ENCODE measurements at places on chromosomes 6 and 20. TPM values are rescaled to one million over a fixed set of nuclear protein-coding genes. Genes with fewer than 3 reads are reported as not detected.
A peak's percentile ranks its signal among the peaks of the same experiment; 100 is the strongest.

GRCh38 chr6:157184202-157185015 lies 138.9 kb downstream of the TMEM242 start:
- H3K27ac ChIP-seq: peak overlapping the region; percentile 64
- H3K4me1 ChIP-seq: peaks cover 25% of the 10 kb centered on the region
- H3K36me3 ChIP-seq: peaks cover 16% of the 10 kb centered on the region
- no peak overlapping the region for H3K4me3 ChIP-seq
- peak; percentile 37 for DNase-seq

The SUMO4 gene
- total RNA-seq: 11.6 TPM

The CLDN20 gene
- total RNA-seq: 0.29 TPM

The MEI4 gene
- total RNA-seq: not detected

The POPDC3 gene
- total RNA-seq: not detected

The ANKRD66 gene
- not detected for total RNA-seq

- H3K27me3 ChIP-seq: no peaks in the 10 kb centered on the region
- no peaks in the 10 kb centered on the region for H3K36me3 ChIP-seq
- DNase-seq: no peak
Observed at GRCh38 chr6:50270415-50270814, 220.7 kb upstream of the DEFB112 start.

- H3K4me3 ChIP-seq: no peak overlapping the region
- no peaks in the 10 kb centered on the region for H3K36me3 ChIP-seq
- DNase-seq: no peak
- no peaks in the 10 kb centered on the region for H3K4me1 ChIP-seq
- H3K27ac ChIP-seq: no peak overlapping the region
Observed at GRCh38 chr6:79570129-79571029, 33.1 kb upstream of the LCA5 start.

GRCh38 chr6:48403587-48403986 lies 292.6 kb upstream of the PTCHD4 start:
- H3K4me3 ChIP-seq: no peak overlapping the region
- no peaks in the 10 kb centered on the region for H3K4me1 ChIP-seq
- H3K27ac ChIP-seq: no peak overlapping the region
- H3K36me3 ChIP-seq: no peaks in the 10 kb centered on the region

The TTK gene
- 22.4 TPM for total RNA-seq

DNA sequence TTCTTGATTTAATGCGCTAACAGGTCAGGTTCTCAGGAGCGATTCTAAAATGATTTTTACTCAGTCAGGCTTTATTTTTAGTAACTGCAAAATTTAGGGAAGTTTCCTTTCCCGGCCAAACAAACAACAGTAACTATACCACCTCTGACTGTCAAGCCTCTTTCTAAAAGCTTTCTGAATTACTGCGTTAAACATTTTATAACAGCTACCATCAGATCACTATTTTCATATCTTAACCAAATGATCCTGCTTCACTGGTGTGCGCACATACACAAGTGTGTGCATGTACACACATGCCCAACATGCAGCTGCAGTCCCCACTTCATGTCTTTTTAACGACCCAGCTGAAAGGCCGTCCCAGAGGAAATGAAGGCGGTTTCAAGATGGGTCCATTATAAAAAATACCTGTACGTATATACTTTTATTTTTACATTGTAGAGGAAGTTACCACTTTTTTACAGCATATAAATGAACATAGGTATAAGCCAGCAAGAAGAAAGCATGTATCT lies 25.0 kb downstream of the TMEM242 start:
- peaks cover 7% of the 10 kb centered on the region for H3K4me1 ChIP-seq
- H3K36me3 ChIP-seq: peaks cover 5% of the 10 kb centered on the region
- no peak for DNase-seq
- H3K4me3 ChIP-seq: no peak overlapping the region
- H3K27me3 ChIP-seq: no peaks in the 10 kb centered on the region
- H3K27ac ChIP-seq: no peak overlapping the region

GRCh38 chr6:77686931-77687330 lies 34.1 kb downstream of the MEI4 start:
- H3K27ac ChIP-seq: no peak overlapping the region
- no peaks in the 10 kb centered on the region for H3K4me1 ChIP-seq
- no peaks in the 10 kb centered on the region for H3K27me3 ChIP-seq
- no peaks in the 10 kb centered on the region for H3K36me3 ChIP-seq
- H3K4me3 ChIP-seq: no peak overlapping the region

DNA sequence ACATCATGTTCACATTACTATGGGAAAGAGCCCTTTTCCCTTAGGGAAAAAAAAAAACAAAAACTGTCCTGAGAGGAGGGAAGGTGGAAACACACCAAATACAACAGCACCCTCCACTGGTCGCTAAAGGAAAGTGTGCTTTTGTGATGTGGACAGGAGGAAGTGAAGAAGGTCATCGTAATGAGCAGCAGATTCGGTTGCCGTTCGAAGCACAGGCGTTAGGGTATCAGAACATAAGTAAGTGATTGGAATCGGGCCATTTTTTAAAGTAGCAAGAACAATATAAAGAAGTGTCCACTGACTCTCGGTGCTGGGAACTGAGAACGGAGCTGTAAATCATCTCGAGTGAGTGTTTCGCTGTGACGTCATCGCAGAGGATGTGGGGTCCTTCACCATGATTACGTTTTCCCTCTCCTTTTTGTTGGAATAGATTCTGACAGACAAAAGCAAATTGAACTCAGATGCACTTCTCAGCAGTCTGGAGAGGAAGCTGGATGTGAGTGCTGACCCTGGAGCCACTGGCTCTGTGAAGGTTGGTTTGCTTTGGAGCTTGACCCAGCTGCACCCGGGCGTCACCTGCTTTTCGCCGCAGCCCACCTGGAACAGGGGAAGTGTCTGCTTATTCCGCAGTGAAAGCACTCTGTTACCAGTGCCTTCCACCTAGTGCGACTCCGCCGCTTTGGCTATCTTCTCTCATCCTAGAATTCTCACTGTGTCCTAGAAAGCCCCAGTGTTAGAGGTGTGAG lies 203.6 kb upstream of the GMDS start:
- H3K4me1 ChIP-seq: peaks cover 8% of the 10 kb centered on the region
- H3K27ac ChIP-seq: no peak overlapping the region
- H3K36me3 ChIP-seq: no peaks in the 10 kb centered on the region
- no peak for DNase-seq
- peaks cover 11% of the 10 kb centered on the region for H3K27me3 ChIP-seq

The COL21A1 gene
- not detected for total RNA-seq

DNA sequence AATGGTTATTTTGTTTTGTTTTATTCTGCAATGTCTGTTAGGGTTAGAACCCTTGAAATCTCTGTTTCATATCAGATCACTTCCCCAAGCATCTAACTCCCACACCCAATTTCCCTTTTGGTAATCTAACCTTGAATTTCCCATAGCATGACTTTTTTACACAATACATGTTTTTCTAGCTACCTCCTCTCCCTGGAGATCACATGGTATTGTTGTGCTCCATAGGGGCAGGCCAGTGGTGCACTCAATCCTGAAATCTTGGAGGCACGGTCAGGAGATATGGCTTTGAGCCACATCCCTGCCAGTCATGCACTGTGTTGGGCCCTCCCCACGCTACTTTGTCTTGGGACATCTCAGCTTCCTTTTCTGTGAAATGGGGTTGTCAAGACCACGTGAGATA lies 36.7 kb upstream of the NNAT start:
- DNase-seq: no peak
- no peaks in the 10 kb centered on the region for H3K4me1 ChIP-seq
- no peak overlapping the region for H3K4me3 ChIP-seq
- H3K27me3 ChIP-seq: peaks cover 16% of the 10 kb centered on the region

DNA sequence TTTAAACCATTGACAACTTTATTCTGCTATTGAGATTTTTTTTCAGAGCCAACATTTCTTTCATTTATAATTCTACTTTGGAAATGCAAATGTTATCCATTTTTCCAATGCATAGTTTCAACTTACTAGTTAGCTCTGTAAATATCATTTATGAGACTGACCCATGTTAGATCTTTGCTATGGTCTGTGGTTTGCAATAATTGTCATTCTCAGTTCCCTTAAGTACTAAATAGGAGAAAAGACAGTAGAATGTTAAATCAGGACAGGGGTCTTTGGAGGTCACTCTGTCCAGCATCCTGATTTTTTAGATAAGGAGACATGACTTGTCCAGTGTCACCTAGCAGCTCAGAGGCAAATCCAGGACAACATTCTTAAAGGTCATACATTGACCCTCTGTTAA lies 522.2 kb upstream of the FLRT3 start:
- no peak overlapping the region for H3K4me3 ChIP-seq
- H3K27ac ChIP-seq: no peak overlapping the region
- no peaks in the 10 kb centered on the region for H3K36me3 ChIP-seq
- no peaks in the 10 kb centered on the region for H3K4me1 ChIP-seq
- no peak for DNase-seq

DNA sequence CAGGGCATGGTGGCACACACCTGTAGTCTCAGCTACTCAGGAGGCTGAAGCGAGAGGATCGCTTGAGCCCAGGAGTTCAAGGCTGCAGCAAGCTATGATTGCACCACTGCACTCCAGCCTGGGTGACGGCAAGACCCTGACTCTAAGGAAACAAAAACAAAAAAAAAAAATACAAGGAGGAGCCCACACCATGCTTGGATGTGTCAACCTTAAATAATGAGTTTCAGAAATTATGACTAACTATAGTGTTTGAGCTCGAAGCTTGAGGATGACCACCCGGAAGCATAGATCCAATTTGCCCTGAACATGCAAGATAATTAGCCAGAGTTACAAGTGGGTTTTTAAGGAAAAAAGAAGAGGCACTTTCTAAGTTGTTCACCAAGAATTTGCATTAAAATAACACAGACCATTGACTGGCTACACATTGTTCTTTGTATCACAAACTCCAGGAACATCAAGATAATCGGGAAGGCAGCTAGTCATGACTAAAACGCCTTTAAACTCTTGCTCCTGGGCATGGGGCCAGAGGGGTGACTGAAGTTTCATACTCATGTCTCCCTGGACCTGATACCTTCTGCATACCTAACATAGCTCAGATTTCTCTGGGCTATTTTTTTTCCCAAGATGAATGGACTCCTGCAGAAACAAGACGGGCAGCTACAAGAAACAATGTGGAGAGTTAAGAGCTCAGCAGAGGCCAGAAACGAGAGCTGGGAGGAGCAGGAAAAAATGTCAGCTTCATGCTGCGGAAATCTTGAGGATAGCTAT lies 289.6 kb downstream of the PREX1 start:
- no peak overlapping the region for H3K4me3 ChIP-seq
- DNase-seq: no peak
- no peak overlapping the region for H3K27ac ChIP-seq

DNA sequence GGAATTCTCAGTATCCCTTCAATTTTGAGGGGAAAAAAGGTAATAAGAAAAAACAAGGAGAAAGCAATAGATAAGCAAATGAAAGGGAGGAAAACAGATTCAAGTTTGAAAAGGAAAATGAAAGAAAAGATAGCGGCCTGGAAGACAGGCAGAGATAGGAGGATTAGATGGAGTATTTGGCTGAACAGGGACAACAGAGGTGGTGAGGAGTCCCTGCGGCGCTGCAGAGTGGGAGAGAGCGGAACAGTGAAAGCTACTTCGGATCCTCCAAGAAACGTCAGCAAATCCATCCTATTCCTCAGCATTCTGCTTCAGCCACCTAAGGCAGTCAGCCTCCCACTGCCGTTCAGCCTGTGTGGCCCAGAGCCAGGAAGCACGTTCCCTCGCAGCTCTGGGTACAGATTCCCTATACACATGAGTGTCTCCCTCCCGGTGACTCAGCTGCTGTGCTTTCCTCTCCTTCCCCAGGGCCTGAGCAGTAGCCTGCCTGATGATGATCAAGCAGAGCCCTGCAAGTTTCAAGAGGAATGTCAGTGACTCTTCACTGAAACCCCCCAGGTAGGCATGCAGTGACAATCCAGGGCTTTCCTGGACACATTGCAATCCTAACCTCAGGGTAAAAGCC lies 43.4 kb upstream of the CDYL start:
- H3K4me1 ChIP-seq: peaks cover under 1% of the 10 kb centered on the region
- H3K4me3 ChIP-seq: no peak overlapping the region
- H3K36me3 ChIP-seq: no peaks in the 10 kb centered on the region
- DNase-seq: no peak
- H3K27ac ChIP-seq: no peak overlapping the region
- H3K27me3 ChIP-seq: peaks cover 6% of the 10 kb centered on the region

GRCh38 chr20:35145141-35145564 lies 2.0 kb downstream of the EDEM2 start:
- peak overlapping the region; percentile 1 for H3K27ac ChIP-seq
- peaks cover 29% of the 10 kb centered on the region for H3K36me3 ChIP-seq
- peaks cover 38% of the 10 kb centered on the region for H3K4me1 ChIP-seq
- H3K4me3 ChIP-seq: peak overlapping the region; percentile 67
- H3K27me3 ChIP-seq: peaks cover 5% of the 10 kb centered on the region
- DNase-seq: peak; percentile 7

- no peak for DNase-seq
- no peaks in the 10 kb centered on the region for H3K36me3 ChIP-seq
- H3K4me1 ChIP-seq: no peaks in the 10 kb centered on the region
- no peak overlapping the region for H3K4me3 ChIP-seq
Observed at GRCh38 chr20:40718982-40719729, 30.1 kb upstream of the MAFB start.

The HTR1E gene
- not detected for total RNA-seq

GRCh38 chr6:117169064-117169665 lies 96.2 kb upstream of the VGLL2 start:
- H3K27ac ChIP-seq: no peak overlapping the region
- DNase-seq: no peak
- no peak overlapping the region for H3K4me3 ChIP-seq
- H3K36me3 ChIP-seq: no peaks in the 10 kb centered on the region
- no peaks in the 10 kb centered on the region for H3K27me3 ChIP-seq

DNA sequence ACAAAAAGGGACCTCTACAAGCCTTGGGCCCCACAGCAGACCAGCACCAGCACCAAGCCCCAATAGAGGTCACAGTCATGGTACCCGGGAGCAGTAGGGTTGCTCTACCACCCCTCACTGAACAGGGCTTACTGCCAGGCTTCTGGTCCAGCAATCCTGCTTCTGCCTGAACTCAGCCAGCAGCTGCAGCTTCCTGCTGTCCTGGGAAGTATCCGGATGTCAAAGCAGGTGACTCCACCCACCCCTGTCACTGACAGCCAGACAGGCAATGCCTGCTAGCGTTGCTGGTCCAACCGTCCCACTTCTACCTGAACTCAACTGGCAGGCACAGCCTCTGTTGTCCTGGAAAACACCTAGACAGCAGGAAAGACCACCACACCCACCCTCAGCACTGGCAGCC lies 47.0 kb upstream of the PCSK2 start:
- no peaks in the 10 kb centered on the region for H3K4me1 ChIP-seq
- no peak for DNase-seq
- no peak overlapping the region for H3K4me3 ChIP-seq
- no peak overlapping the region for H3K27ac ChIP-seq
- H3K27me3 ChIP-seq: no peaks in the 10 kb centered on the region
- H3K36me3 ChIP-seq: no peaks in the 10 kb centered on the region
